SW 1271 (cell line): ENCODE measurements at places on chromosomes 16 and 17.
A peak's percentile ranks its signal among the peaks of the same experiment; 100 is the strongest.

- peak; percentile 74 for DNase-seq
Observed at GRCh38 chr16:89922477-89922883, 662 bp upstream of the TUBB3 start.

DNA sequence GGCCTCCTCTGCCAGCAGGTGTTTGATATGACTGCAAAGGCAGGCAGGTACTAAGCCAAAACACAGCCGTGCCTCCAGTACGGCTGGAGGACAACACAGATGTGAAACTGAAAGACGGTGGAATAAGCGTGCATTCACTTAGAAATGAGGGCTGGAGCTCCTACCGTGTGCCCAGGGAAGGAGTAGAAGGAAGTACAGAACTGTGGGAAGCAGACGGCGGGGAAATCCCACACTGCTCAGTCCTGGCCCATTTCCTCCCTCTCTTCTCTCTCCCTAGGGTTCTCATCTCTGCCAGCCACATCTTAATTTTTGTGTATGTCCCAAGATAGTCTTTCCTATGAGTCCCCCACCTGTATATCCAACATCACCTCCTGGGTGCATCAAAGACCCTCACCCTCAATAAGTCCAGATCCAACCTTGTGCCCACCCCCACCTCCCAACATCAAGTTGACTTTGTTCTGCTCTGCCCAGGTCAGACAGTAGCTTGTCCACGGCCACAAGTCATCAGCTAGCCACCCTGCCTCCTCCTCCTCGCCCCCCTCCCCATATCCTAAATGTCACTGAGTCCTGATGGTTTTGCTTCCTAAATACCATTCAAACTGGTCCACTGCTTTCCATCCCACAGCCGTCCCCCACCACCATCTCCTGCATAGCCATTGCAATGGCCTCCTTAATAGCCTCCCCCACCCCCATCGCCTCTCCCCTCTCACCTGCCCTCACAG lies 77.1 kb upstream of the RPL38 start:
- DNase-seq = no peak

DNA sequence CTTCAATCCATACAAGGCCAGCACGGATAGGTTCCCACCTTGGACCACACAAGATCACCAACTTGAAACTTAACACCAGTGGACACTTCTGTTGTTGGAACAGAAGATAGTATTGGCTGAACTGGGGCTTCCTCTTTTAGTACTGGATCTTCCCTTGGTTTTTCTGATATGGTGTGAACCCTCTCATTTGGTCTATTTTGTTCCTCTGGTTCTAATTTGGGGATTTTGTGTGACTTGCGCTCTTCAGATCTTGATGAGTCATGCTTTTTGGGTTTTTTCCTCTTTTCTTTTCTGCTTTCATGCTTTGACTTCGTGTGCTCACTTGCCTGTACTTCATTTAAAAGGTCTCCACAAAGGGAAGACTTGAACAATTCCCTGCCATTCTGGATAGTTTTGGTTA lies 39.0 kb downstream of the SOST start:
- DNase-seq = no peak

DNA sequence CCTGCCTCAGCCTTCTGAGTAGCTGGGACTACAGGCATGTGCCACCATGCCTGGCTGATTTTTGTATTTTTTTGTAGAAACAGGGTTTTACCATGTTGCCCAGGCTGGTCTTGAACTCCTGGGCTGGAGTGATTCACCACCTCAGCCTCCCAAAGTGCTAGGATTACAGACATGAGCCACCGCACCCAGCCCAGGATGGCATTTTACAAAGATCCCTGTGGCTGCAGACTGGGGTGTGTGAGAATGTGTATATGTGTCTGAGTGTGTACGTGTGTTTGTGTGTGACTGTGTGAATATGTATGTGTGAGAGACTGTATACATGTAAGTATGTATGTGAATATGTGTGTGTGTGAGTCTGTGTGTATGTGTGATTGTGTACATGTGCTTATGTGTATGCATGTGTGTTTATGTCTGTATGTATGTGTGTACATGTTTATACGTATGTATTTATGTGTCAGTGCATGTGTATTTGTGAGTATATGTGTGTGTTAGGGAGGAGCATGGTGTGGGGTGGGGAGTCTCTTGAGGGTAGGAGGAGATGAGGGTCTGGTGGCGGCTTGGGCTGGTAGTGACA lies 17.0 kb downstream of the RPTOR start:
- DNase-seq = no peak

GRCh38 chr16:12588510-12588909 lies 215.2 kb downstream of the CPPED1 start:
- no peak for DNase-seq

- DNase-seq = no peak
Observed at GRCh38 chr17:1229900-1230501, 40.2 kb upstream of the BHLHA9 start.

DNA sequence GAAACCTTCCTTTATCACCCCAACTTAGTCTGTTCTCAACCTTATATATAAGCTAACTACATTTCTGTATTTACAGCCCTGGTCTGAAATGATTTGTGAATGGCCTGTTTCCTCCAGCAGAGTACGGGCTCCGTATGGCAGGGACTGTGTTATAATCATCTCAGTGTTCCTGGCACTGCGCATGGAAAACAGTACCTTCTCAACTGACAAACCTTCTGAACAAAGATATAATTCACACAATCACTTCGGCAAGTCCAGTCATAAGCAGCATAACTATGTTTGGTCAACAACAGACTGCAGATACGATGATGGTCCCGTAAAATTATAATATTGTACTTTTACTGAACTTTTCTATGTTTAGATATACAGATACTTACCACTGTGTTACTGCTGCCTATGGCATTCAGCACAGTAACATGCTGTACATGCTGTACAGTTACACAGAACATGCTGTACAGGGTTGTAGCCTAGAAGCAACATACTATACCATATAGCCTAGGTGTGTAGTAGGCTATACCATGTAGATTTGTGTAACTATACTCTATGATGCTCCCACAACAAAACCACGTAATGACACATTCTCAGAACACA lies 30.0 kb downstream of the ANKFY1 start:
- DNase-seq = no peak

DNA sequence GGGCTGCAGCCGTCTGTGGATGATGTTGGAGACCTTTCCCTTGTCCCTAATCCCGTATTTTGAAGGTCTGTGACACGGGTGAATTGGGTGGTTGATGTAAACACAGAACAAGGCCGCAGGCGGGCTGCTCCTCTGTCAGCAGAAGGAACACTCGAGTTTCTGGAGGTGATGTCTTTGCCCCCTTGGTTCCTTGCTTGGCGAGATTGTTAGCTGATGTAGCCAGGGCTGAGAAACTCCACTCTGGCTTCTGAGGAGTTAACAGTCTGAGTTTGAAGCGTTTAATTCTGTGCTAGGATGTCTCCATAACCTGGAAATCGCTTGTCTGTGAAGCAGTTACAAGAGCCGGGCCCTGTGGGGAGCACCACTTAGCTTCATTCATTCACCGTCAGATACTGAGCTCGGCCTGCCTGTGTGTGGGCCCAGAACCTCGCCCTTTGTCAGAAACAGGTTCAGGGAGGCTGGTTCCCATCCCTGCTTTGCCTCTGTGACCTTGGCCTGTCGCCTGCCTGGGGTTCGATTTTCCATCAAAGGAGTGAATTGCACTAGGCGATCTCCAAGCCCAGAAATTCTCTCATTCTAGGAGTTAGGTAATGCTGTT lies 1.3 kb downstream of the MAPK8IP3 start:
- no peak for DNase-seq

GRCh38 chr16:85749771-85750145 lies 1.1 kb downstream of the C16orf74 start:
- DNase-seq = no peak

DNA sequence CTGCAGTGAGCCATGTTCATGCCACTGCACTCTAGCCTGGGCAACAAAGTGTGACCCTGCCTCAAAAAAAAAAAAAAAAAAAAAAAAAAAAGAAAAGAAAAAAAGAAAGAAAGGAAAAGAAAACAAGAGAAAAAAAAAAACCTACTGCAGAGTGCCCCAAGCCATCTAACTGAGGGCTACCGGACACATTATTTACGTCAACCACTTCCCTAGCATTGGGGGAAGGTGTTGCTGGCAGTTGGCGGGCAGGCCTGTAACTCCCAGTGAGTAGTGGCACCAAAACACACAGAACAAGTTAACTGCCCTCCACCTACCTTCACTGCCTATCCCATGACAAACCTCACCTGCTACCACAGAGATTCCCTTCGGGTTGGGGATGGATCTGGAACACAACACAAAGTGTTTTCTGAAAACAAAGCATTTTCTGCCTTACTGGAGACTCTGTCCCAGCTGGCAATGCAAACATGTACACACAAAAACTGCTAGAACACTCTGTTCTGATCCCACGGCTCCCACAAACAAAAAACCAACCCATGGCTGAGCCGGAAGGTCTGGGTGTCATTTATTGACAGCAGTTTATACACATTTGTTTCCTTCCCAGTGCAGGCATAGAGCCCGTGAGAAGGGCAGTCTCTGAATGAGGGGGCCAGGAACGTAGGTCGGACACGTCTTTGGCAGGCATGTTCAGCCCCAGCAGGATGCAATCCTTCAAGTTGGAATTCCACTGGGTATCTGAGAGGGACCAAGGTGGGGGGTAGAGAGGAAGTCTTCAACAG lies 11.0 kb downstream of the PHB1 start:
- no peak for DNase-seq

GRCh38 chr16:68446681-68447652 lies 1.3 kb downstream of the SMPD3 start:
- no peak for DNase-seq

- DNase-seq = no peak
Observed at GRCh38 chr17:45770632-45771270, 13.4 kb upstream of the CRHR1 start.

GRCh38 chr16:85998868-85999729 lies 100.1 kb downstream of the IRF8 start:
- DNase-seq = no peak

GRCh38 chr17:12977008-12977751 lies 40.6 kb downstream of the ELAC2 start:
- no peak for DNase-seq

- no peak for DNase-seq
Observed at GRCh38 chr17:56074361-56074890, 78.8 kb upstream of the ANKFN1 start.

GRCh38 chr16:24428756-24429155 lies 110.6 kb upstream of the RBBP6 start:
- DNase-seq = no peak

DNA sequence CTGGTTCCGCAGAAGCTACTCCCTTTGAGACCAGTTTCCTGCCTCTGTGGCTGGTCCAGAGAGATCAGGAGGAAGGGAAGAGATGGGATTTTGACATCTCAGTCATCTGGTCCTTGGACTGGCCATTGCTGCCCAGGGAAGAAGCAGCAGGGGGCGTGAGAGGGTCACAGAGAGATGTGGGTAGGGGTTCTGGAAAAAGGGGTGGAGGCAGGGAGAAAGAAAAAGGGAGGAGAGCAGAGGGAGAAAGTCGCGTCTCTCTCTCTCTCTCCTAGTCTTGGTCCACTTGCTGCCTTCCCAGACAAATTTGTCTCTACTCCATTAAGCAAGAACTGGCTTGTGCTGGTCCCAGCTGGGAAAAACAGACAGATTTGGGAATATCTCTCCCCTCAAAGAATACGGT lies 4.4 kb downstream of the SHBG start:
- no peak for DNase-seq

GRCh38 chr17:42521036-42521435 lies 15.0 kb upstream of the NAGLU start:
- no peak for DNase-seq

GRCh38 chr17:5541610-5542202 lies 42.6 kb downstream of the NLRP1 start:
- no peak for DNase-seq

DNA sequence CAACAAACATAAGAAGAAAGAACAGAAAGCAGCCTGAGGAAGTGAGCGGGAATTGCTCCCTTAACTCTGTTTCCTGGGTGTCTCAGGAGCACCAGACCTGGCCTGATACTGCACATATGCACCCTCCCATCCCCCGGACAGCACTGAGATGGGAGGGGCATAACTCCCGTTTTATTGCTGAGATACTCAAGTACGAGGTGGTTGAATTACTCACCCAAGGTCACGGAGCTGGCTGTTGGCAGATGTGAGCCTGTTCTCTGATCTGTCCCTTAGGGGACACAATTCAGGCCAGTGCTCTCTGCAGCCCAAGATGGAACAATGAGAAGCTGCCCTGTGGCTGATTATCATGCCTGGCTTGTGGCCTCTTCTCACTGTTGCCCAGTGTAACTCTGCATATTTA lies 9.1 kb upstream of the MED9 start:
- DNase-seq = no peak

- no peak for DNase-seq
Observed at GRCh38 chr16:56190048-56190676, 1.1 kb upstream of the GNAO1 start.

GRCh38 chr16:88726981-88727380 lies 20.7 kb downstream of the CTU2 start:
- no peak for DNase-seq

DNA sequence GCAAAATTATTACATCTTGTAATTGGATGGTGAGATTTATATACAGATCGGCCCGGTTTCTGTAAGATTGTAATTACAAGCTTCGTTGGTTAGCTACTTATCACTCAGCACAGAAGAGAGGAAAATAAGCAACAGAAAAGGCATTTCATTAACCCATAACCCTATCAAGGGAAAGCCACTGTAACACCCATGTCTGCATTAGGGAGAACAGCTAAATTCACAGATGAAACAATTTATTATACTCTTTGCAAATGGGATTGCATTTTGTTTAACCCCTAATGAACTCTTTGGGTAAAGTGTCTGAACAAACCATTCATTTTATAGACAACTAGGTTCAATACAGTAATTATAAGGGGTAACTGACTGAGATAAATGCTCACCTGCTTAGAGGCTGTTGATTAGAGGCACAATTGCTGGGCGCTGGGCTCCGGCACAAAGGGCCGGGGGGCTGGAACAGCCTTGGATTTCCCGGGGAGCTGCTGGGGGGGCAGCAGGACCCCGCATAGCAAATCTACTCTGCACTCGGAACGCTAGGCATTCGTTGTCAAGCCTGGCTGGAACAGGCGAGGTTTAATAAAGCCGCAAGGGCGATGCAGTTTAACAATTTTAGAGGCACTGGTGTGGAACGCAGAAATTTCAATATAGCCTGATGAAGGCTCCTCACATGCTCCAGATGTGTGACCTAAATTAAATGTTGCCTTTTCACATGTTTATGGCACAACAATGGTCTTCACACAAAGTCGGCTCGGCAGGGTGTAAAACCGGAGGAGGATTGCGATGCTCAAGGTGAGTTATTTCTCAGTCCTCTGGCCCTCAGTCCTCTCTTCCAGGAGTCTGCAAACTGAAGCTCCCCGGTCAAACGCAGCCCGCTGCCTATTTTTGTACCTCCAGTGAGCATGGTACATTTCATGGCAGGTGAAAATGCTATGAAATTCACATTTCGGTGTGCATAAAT lies 134.0 kb upstream of the IRX6 start:
- no peak for DNase-seq

GRCh38 chr17:75115555-75115954 lies 5.8 kb downstream of the ARMC7 start:
- DNase-seq = no peak

GRCh38 chr17:79391376-79392233 lies 219.2 kb downstream of the RBFOX3 start:
- no peak for DNase-seq

DNA sequence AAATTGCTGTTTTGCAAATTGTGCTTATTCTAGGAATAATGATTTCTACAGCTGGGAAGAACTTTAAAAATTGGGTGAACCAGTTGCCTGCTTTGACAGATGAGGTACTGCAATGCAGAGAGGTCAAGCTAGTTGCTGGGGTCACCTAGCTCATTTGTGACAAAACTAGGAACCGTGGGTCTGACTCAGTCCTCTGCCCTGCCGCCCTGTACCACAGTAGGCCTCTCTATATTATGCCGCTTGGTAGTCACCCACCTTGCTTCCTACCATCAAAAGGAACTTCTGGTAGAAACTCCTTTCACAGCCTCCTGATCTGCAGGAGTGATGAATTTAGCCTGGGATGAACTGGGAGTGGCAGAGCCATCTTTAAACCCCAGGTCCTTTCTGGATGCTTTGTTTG lies 105.7 kb downstream of the PITPNC1 start:
- no peak for DNase-seq
